ENCODE measurements at places on chromosomes 5 and 9. TPM values are rescaled to one million over a fixed set of nuclear protein-coding genes. Genes with fewer than 3 reads are reported as not detected.
A peak's percentile ranks its signal among the peaks of the same experiment; 100 is the strongest.

DNA sequence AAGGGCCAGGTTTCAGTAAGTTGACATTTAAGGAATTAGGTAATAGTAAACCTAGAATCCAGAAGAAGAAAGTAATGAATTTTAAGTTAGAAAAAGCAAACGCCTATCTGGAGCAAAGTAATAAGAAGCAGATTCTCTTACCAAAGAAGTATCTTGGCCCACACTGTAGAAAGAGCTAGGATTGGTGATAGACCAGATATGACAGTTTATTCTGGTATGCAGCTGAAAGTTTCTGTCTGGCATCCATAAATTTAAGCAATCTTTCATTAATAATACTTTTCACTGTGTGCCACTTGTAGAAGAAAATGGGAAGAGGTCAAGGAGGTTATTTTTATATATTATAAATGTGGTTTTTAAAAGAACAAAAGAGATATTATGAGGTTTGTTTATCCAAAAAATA is 3.0 kb downstream of the RECK start:
- H3K4me1 ChIP-seq: peaks cover 9% of the 10 kb centered on the region
- H3K27me3 ChIP-seq: no peaks in the 10 kb centered on the region
- peak; percentile 65 for DNase-seq
- H3K36me3 ChIP-seq: peaks cover 2% of the 10 kb centered on the region
- H3K27ac ChIP-seq: peak overlapping the region; percentile 91

GRCh38 chr9:68446836-68447235 is 90.4 kb downstream of the PGM5 start:
- DNase-seq: peak; percentile 44
- no peaks in the 10 kb centered on the region for H3K27me3 ChIP-seq
- no peaks in the 10 kb centered on the region for H3K36me3 ChIP-seq
- 0 out of 2 replicates have a peak, but pooled peaks cover 2% of the 10 kb centered on the region for H3K4me1 ChIP-seq
- peak overlapping the region; percentile 50 for H3K27ac ChIP-seq
- H3K4me3 ChIP-seq: no peak overlapping the region

GRCh38 chr9:97840521-97840920 is 12.5 kb upstream of the FOXE1 start:
- no peaks in the 10 kb centered on the region for H3K36me3 ChIP-seq
- DNase-seq: peak; percentile 44
- no peaks in the 10 kb centered on the region for H3K4me1 ChIP-seq
- H3K27me3 ChIP-seq: peaks cover 5% of the 10 kb centered on the region
- no peak overlapping the region for H3K27ac ChIP-seq

DNA sequence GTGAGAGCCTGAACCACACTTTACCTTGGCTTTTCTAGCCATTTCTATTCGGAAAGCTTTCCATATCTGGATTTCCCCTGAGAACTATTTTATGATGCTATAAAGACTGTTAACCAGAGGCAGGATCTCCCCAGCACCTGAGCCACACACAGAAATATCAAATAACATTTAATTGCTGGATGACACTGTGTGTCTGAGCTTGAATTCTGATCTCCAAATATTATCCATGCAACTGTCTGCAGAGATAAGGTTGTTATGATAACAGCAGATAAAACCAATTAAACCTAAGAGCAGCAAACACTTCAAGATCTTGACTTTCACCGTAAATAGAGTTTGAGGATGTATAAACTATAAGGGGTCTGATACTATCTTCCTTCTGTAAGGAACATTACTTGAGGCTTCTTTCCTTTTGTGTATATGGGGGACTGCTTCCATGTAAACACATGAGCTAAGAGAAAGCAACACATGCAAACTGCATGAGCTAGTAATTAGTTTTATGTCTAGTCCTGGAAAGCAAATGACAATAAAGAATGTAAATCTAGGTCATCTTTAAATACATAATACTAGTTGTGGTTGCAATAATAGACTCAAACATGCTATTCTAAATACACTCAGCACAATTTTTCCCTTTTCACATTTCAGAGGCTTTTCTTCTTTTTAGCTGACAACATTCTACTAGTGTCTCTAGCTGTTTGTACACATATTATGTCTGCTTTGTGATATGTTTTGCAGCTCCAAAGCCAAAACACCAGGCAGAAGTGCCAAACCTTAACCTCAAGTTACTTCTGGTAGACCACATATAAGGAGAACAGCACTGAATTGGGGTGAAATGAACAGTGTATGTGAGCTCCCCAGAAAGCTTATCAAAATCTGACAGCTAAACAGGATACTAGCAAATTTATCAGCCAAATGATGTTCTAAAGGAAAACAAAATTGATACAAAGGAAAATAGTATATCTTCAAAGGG is 136.5 kb downstream of the EFNA5 start:
- no peak overlapping the region for H3K27ac ChIP-seq
- H3K4me1 ChIP-seq: no peaks in the 10 kb centered on the region
- no peaks in the 10 kb centered on the region for H3K27me3 ChIP-seq
- no peaks in the 10 kb centered on the region for H3K36me3 ChIP-seq

GRCh38 chr9:2478421-2478820 is 143.2 kb upstream of the VLDLR start:
- H3K4me1 ChIP-seq: no peaks in the 10 kb centered on the region
- no peak for DNase-seq
- no peak overlapping the region for H3K27ac ChIP-seq
- H3K4me3 ChIP-seq: no peak overlapping the region
- H3K27me3 ChIP-seq: no peaks in the 10 kb centered on the region
- H3K36me3 ChIP-seq: no peaks in the 10 kb centered on the region

DNA sequence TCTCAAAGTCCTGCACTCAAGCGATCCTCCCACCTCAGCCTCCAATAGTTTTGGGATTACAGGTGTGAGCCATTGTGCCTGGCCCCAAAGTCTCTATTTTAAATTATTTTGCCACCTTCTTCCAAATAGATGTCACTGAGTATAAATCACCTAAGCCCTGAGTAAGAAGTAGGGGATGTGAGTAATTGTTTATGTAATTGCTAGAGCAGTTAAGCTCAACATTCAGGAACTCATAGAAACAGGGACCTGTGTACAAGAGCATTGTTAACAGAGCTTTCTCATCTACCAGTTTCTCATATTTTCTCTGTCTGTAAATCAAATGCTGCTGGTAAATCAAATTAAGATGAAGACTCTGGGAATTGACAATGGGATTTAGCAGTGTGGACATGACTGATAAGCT is 26.3 kb downstream of the CDK7 start:
- H3K27ac ChIP-seq: no peak overlapping the region
- H3K4me3 ChIP-seq: no peak overlapping the region
- peak; percentile 83 for DNase-seq
- peaks cover 6% of the 10 kb centered on the region for H3K4me1 ChIP-seq

GRCh38 chr9:125537442-125538091 is 169.4 kb downstream of the MAPKAP1 start:
- H3K27me3 ChIP-seq: no peaks in the 10 kb centered on the region
- no peak overlapping the region for H3K4me3 ChIP-seq
- H3K4me1 ChIP-seq: peaks cover 13% of the 10 kb centered on the region
- H3K36me3 ChIP-seq: 0 out of 2 replicates have a peak, but pooled peaks cover 2% of the 10 kb centered on the region
- DNase-seq: no peak

- no peaks in the 10 kb centered on the region for H3K27me3 ChIP-seq
- H3K27ac ChIP-seq: no peak overlapping the region
- H3K36me3 ChIP-seq: no peaks in the 10 kb centered on the region
Observed at GRCh38 chr9:134390537-134390936, 64.3 kb downstream of the RXRA start.

GRCh38 chr5:134510970-134511795 is 14.3 kb upstream of the JADE2 start:
- no peaks in the 10 kb centered on the region for H3K27me3 ChIP-seq
- H3K36me3 ChIP-seq: no peaks in the 10 kb centered on the region
- H3K27ac ChIP-seq: peak overlapping the region; percentile 35
- peak; percentile 69 for DNase-seq
- H3K4me1 ChIP-seq: peaks cover 33% of the 10 kb centered on the region

- H3K27ac ChIP-seq: peak overlapping the region; percentile 77
- no peak overlapping the region for H3K4me3 ChIP-seq
- no peaks in the 10 kb centered on the region for H3K27me3 ChIP-seq
- H3K36me3 ChIP-seq: no peaks in the 10 kb centered on the region
- peak; percentile 97 for DNase-seq
- H3K4me1 ChIP-seq: peaks cover 19% of the 10 kb centered on the region
Observed at GRCh38 chr5:159975462-159976019, 33.4 kb upstream of the TTC1 start.

DNA sequence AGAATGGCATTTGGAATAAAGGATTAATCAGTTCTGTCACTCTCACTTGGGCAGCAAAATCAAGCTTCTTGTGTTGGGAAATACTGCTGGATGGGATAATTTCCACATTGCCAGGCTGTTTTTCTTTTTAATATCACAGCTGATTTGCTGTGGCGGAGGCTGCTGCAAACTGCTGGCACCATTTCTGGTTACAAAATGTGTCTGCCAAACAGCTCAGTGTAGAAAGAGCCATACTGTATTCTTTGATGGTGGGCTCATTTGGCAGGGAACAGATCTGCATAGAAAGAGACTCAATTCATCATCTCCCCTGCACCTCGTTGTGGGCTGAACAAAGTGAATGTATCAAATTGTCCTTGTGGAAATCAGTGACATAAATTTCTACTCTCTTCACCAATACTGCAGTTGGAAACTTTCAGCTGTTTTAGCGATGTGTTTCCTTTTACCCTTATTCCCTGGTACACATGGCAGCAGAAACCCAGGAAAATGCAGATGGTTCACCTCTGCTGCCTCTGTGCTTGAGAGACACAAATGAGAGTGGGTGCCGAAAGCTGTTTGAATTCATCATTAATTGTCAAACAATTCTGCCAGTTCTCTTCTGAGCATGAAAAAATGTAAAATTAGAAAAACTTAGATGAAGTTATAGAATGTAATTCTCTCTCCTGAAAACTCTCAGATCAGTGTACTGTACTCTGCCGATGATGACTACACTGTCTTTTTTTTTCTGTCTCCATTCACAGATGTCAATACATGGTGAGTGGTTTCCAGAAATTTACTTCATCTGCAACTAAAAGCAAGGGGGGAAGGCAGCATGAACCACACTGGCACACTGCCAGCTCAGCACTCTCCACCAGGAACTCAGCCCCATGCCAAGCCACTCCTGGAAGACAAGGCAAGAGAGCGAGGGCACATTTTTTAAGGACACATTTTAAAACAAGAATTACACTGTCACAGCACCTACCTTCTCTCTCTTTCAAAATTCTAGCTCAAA is 75.0 kb downstream of the HMHB1 start:
- peaks cover 17% of the 10 kb centered on the region for H3K4me1 ChIP-seq
- H3K36me3 ChIP-seq: no peaks in the 10 kb centered on the region
- peak; percentile 49 for DNase-seq
- no peak overlapping the region for H3K27ac ChIP-seq
- H3K4me3 ChIP-seq: no peak overlapping the region
- no peaks in the 10 kb centered on the region for H3K27me3 ChIP-seq

DNA sequence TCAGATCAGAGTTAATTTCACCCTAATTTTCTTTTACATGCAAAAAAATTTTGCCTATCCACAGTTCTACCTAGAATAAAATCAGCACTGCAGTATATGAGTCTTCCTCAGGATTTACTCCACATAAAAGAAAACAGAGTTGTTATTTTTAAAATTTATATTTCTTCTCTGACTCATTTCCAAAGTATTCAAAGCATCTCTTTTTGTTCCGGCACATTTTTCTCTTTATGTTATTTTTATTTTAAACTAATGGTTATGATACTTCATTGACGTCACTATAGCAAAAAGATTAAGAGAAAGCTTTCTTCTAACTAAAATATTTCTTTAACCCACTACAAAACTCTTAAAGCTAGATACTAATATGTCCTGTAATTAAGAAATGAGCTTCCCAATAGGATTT is 590.4 kb downstream of the PRELID2 start:
- H3K36me3 ChIP-seq: no peaks in the 10 kb centered on the region
- peak; percentile 66 for DNase-seq
- H3K4me3 ChIP-seq: no peak overlapping the region

DNA sequence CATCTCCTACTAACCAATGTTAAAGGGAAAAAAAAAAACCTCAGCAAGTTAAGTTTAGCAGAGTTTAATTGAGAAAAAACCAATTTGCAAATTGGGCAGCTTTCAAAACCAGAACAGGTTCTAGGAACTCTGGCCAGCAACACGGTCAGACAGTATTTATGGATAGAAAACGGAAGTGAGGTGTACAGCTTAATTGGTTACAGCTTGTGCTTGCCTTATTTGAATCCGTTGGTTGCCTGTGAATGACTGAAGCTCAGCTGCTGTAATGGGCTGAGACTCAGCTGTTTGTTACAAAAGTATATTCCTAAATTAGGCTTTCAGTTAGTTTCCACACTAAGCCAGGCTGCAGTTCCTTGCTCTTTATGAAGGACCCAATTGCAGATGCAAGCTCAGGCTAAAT is 217.0 kb downstream of the SREK1 start:
- H3K36me3 ChIP-seq: no peaks in the 10 kb centered on the region
- no peak overlapping the region for H3K4me3 ChIP-seq
- no peak overlapping the region for H3K27ac ChIP-seq
- H3K4me1 ChIP-seq: no peaks in the 10 kb centered on the region
- H3K27me3 ChIP-seq: no peaks in the 10 kb centered on the region
- no peak for DNase-seq

DNA sequence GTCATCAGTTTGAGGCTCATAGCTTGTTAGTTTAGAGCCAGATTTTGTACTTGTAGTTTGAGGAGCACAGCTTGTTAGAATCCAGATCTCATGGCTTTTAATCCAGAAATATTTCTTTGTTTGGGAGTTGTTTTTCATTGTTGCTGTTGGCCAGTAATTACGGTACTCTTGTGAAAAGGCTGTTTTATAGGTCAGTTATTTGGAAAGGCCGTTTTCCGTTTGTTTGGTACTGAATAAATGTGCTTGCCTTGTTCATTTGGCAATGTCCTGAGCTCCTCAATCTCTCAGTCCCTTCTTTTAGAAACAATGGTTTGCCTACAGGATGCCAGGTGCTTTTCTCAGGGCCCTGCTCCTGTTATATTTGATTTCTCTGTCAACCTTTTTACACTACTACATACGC is 4.5 kb upstream of the MOB3B start:
- H3K4me3 ChIP-seq: no peak overlapping the region
- DNase-seq: no peak
- H3K4me1 ChIP-seq: no peaks in the 10 kb centered on the region
- H3K27me3 ChIP-seq: peaks cover 6% of the 10 kb centered on the region
- no peaks in the 10 kb centered on the region for H3K36me3 ChIP-seq
- no peak overlapping the region for H3K27ac ChIP-seq

GRCh38 chr5:154372661-154373060 is 73.1 kb upstream of the SAP30L start:
- H3K4me3 ChIP-seq: no peak overlapping the region
- no peak for DNase-seq
- H3K27ac ChIP-seq: no peak overlapping the region

The ADCY2 gene
- not detected for total RNA-seq

The VCAN gene
- 158 TPM for total RNA-seq

The RAI14 gene
- 361 TPM for total RNA-seq

The FBLL1 gene
- 0.18 TPM for total RNA-seq

The TAF11L5 gene
- not detected for total RNA-seq

The CCDC192 gene
- total RNA-seq: not detected

Data from IMR-90 (cell line).